Cortex of kidney (tissue), 1 donor: ENCODE measurements at places on chromosomes 1 and 21.

DNA sequence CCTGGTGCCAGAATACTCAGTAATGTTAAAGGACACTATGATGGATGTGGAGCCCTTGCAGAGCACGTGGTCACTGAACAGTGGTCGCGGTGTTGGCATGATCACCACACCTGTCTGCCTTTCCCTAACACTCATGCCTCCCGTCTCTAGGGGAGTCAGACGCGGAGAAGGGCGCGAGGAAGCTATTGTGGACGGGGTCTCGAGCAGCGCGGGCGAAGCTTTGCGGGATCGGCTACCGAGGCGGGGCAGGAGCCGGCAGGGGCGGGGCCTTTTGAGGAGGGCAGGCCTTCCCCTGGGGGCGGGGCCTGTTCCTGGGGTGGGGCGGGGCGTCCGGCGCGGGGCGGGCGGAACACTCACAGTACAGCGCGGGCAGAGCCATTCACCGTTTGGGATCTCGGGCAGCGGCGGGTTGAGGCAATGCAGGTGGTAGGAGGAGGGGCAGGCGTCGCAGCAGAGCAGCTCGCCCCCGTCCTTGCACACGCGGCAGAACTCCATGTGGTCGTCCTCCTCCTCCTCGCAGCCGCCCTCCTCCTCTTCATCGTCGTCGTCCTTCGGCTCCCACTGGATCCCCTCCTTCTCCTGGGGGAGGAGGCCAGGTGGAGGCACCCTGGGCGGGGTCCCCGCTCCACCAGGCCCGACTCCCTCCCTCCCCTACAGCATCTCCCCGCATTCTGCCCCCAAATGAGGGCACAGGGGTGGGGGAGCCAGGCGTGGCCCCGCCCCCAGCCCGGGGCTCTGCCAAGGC lies 31.5 kb downstream of the CHD5 start:
- no peak for DNase-seq

DNA sequence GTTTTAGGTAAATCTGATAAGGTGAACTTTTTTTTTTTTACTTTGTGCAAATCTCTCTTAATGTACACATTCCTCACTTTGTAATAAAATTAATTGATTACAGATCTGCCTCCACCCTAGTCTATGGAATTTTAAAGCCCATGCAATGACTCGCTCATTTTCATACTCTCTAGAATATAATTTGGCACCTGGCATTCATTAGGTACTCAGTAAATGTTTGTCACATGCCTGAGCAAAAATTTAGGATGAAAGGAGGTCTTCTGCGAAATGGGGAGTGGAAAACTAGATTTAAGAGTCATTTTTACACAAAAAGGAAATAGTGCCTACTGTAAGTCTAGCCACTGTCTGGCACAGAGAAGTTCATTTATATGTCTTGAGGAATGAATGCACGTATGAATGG lies 350.1 kb downstream of the DPYD start:
- DNase-seq, result no peak

DNA sequence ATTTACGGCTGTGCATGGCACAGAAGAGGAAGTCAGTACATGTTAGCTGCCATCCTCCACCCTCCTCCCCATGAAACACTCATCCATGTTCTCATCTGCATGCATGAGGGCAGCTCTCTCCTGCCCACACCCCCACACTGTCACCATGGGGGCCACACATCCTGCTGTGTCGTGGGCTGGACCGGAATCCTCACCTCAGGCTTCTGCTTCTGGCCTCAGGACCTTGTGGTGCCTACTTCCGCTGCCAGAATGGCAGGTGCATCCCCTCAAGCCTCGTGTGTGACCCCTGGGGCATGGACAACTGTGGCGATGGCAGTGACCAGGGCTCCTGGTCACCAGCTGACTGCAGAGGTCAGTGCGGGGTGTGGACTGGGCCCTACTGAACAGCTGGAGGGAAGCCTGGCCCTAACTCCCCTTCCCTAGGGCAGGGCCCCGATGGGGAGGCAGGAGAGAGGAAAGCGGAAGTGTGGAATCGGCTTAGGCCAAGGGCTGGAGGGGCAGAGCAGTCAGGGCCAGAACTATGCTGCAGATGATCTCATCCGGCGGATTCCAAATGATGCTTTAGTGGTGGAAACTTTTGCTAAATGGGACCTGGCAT lies 3.8 kb downstream of the LDLRAD2 start:
- no peak for DNase-seq

DNA sequence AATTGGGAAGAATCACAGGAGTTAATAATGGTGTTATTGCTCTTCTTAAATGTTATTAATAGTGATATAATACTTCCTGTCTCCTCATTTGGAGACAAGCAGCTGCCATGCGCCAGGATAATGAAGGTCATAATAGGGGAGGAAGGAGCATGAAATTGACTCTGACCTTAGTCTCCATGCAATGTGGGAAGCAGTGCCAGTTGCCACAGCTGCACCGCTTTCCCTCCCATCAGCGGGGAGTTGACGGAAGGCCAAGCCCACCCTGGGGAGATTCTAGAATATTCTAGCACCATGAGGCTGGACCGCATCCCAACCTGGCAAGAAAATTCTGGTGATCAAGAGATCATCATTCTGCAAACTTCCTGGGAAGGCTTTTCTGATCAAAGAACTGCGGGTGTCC lies 11.0 kb upstream of the OLIG1 start:
- DNase-seq, result no peak

GRCh38 chr1:236925386-236925785 lies 78.9 kb downstream of the MT1HL1 start:
- DNase-seq, result no peak

DNA sequence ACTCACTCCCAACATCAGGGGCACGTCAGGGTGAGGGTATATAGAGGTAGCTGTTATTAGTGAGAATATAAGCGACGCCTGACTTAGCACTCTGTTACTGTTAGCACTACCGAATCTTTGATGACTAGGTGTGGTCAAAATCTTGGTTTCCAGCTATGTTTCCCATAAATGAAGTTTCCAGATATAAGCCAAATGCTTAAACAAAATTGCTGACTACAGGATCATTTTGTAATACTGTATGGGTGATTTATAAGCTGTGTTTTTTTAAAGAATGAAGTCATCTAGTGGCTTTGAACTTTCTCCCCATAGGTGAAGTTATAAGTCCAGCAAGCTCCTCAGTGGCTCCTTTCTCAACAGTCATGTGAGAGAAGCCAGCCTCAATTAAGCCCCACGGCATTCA lies 23.7 kb downstream of the KCNJ15 start:
- DNase-seq, result no peak

- DNase-seq, result no peak
Observed at GRCh38 chr1:23619299-23620188, 60.2 kb upstream of the ID3 start.

GRCh38 chr1:31704271-31705079 lies 658 bp upstream of the COL16A1 start:
- no peak for DNase-seq

DNA sequence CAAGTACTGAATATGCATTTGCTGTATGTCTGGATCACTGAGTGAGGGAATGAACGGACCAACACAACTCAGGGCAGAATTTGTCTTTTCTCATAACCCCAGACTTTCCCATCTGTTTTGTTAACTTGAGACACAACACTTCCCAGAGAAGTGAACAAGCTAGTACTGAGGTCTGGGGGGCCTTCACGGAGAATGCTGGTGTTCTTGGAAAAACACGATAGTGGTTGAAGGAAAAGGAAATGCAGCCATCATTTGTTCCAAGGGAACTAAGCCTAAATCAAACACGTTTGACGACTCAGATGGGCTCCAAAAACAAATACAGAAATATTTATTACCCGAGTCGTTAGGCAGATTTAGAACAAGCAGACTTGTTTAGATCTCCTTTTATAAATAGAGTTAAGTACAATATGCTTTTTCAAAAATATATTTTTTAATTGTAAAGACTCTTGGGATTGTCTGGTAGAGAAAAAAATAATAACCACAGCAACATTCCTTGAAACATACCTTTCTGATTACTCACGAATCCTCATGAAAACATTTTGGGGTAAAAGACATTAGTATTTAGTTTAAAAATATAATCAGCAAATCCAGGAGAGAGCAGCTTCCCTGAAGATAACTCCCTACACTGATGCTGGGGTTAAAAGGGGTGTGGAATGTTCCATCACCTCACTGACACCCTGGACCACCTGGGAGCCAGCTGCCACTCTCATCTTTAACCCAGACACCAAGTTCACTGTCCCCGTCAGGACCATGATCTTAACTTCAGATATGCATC lies 427.7 kb upstream of the RUNX1 start:
- DNase-seq, result no peak

- DNase-seq, result no peak
Observed at GRCh38 chr1:150017206-150017750, 6.8 kb upstream of the OTUD7B start.

GRCh38 chr1:17117451-17118265 lies 1.6 kb downstream of the PADI2 start:
- DNase-seq, result no peak

GRCh38 chr1:153220606-153221303 lies 3.4 kb downstream of the PRR9 start:
- DNase-seq, result no peak

DNA sequence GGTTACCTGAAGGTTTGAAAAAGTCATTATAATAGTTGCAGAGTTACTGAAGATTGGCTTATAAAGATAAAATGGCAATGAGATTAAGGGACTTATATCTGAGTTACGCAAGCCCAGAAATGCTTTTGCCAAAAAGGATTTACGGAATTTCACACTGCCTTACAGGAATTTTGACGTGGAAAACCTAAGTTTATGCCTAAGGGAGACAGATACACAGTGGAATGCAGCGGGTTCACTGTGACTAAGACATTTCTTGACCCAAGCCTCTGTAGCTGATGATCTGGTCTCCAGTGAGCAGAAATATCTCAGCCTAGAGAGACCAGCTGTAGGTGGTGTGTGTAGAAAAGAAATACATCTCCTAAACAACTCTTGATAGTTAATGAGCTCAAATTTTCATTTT lies 10.1 kb upstream of the EXO1 start:
- no peak for DNase-seq

DNA sequence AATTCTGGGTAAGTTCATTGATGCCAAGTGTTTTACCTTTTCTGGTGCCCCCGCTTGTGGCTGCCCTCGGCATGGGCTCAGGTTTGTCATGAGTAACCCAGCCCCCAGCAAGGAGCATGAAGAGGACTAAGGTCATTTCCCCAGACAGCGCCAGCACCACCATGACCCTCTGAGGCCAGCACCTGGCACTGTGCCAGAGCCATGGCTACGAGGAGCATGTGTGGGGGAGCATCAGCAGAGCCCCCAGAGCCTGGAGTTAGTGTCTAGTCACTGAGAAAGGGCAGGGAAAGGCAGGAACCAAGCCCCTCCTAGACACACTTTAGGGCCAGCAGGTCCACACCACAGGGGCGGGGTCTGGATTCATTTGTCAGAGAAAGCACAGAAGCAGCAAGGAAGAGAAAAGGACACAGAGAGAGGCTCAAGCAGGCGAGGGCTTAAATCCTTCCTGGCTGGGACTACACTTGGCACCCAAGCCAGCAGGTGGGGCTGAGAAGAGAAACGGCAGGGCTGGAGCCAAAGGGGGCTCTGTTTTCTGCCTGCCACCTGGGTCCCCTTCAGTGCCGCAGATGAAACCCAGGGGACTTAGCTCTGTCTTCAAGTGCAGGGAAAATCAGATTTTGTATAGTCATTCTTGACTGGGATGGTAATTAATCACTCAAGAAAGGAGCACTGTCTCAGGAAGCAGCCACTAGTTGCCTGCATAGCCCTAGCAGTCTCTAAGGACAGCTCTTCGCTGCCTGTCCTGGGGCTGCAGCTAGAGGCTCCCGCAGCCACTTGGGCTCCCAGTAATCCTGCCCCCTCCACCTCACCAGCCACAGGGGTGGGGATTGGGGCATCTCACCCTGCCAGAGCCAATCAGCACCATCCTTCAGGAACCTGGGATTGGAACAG lies 79.6 kb upstream of the ZC3H12A start:
- DNase-seq, result no peak

- DNase-seq, result no peak
Observed at GRCh38 chr1:201626629-201627275, 87.8 kb downstream of the NAV1 start.

- DNase-seq, result no peak
Observed at GRCh38 chr1:207054491-207054890, 1.4 kb downstream of the PFKFB2 start.

GRCh38 chr21:27564684-27565301 lies 597.9 kb upstream of the ADAMTS5 start:
- no peak for DNase-seq

DNA sequence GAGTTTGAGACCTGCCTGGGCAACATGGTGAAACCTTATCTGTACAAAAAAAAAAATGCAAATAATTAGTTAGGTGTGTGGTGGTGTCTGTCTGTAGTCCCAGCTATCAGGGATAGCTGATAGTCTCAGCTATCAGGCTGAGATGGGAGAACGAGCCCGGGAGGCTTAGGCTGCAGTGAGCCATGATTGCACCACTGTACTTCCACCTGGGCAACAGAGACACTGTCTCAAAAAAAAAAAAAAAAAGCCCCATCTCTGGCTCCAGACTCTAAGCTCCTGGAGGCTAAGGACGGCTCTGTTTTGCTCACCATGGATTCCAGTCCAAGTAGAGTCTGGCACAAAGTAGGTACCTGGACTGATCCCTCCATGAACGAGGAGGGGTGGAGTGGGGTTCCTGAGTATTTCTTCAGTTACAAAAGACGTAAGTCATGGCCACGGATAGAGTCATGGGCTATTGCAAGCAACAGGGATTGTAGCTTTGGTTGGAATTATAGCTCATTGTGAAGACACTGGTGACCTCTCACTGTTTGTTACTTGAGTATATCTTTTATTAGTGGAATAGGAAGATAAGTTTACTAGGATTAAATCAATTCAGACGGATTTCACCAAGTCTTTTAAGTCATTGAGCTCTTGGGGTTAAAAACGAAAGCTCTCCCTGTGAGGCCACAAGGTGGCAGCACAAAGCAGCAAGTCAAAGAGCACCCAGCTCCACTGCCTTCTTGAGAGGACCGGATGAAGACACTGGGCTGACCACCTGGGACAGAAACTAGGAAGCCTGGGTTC lies 35.6 kb upstream of the TMEM61 start:
- DNase-seq, result no peak

GRCh38 chr21:44297525-44298290 lies 2.1 kb upstream of the PFKL start:
- no peak for DNase-seq

DNA sequence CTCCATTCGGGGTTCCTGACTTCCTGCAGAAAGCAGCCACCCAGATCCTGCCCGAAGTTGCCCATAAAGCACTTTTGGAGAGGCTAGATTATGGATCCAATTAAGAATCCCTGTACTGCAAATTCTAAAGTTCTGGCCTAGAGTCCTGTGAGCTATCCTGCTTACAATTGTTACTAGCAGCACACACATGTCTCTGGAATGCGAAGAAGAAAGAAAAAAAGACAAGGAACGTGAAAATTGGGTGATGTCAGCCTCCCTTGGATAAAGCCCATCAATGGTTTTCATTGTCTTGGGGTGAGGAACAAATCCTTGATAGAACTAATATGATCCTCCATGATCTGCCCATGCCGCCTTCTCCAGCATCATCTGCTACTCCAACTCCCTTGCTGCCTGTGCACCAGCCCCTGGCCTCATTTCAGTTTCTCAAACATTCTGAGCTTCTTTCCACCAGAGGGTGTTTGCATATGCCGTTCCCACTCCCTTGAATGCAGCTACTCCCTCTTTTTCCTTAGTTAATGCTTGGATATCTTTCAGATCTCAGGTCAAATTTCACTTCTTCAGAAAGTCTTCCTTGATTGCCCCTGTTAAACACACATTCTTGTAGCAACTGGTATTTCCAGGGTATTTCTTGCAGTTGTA lies 94.0 kb downstream of the ST6GALNAC5 start:
- DNase-seq, result no peak
